K562 (cell line): ENCODE measurements at places on chromosomes 16 and 17.

- peak; percentile 65 for DNase-seq
These were observed 40.5 kb downstream of the MYH3 start for GRCh38 chr17:10616502-10617119.

DNA sequence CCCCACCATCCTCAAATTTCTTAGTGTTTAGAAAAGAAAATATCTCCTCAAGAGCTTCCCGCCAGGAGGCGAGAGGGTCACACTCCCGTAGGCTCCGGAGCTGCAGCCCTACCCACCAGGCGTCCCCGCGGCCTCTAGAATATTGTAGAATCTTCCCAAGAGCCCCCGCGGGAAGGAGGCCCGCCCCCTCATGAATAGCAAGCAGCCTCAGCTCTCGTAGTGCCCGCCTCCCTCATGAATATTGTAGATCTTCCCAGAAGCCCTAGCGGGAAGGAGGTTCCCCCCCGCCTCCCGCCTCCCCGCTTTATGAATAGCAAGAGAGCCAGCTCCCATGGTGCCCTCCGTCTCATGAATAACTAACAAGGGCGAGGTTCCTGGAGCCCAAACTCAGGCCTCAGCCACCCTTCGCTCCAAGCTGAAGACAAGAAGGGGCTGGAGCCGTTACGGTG, at the start of gene FBXO47:
FBXO47 (minus strand) TSS at position 114 of the 449 bp plus-strand sequence. CDS start 4,378 bp downstream, outside the sequence.
- DNase-seq: peak; percentile 14

DNA sequence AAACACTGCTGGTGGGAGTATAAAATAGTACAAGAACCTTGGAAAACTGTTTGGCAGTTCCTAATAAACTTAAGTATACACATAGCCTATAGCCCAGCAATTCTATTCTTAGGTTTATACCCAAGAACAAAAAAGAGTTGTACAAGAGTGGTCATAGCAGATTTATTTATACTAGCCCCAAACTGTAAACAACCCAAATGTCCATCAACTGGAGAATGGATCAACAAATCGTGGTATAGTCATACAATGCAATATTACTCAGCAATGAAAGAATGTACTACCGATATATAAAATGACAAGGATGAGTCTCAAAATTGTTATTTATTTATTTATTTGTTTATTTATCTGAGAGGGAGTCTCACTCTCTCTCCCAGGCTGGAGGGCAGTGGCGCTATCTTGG, 23.1 kb downstream of the GNGT2 start:
- DNase-seq: no peak

DNA sequence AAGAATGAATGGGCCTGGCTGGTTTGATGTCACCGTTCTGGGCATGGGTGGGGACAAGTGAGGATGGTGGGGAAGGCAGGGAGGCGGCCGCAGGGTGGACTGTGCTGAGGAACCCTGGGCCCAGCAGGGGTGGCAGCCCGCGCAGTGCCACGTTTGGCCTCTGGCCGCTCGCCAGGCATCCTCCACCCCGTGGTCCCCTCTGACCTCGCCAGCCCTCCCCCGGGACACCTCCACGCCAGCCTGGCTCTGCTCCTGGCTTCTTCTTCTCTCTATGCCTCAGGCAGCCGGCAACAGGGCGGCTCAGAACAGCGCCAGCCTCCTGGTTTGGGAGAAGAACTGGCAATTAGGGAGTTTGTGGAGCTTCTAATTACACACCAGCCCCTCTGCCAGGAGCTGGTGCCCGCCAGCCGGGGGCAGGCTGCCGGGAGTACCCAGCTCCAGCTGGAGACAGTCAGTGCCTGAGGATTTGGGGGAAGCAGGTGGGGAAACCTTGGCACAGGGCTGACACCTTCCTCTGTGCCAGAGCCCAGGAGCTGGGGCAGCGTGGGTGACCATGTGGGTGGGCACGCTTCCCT, 6.5 kb upstream of the SERPINF1 start:
- DNase-seq: no peak
